ENCODE measurements at places on chromosomes 2 and 18.

- DNase-seq, result no peak
Measured at GRCh38 chr2:56449449-56449860, 265.7 kb downstream of the CCDC85A start.

GRCh38 chr18:76391038-76391437 lies 104.0 kb downstream of the ZNF516 start:
- DNase-seq, result no peak

DNA sequence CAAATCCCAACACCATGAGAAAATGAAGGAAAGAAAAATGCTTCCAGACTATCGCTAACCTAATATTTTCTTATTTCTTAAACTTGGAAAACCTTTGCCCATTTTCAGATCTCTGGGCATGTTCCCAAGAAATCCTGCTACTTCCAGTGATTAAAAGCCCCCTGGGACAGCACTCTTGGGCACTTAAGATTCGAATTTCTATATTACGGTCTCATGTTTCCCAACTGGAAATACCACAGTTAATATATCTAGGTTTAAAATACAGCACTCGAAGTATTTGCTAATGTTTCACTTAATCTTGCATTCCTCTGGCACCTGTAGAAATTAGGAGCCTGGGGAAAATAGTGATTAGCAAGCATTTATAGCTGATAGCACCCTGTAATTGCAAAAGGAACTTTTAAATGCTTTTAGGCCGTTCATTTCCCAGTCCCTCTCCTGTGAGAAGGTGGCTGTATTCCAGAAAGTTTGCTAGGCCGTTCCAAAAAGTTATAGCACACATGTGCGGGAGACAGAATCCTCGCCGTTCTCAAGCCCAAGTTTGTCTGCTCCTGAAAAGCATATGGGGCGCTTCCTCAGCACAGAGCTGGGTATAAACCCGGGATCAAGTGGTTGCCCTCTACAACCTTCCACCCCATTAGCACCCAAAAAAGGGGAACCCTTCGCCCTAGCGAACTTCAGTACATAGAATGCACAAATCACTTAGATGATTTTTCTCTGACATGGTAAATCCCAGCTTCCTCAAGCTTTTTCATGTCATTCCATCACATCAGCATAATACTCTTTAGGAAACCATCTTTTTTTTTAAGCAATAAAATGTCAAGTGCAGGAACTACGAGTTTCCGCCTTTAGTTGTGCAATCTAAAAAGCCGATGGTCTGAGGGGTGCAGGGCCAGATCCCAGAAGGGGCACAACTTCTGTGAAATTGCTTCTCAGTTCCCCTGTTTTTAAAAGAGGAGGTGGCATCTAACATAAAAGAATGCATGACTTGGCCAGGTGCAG lies 60.6 kb downstream of the DIPK1C start:
- DNase-seq, result no peak

DNA sequence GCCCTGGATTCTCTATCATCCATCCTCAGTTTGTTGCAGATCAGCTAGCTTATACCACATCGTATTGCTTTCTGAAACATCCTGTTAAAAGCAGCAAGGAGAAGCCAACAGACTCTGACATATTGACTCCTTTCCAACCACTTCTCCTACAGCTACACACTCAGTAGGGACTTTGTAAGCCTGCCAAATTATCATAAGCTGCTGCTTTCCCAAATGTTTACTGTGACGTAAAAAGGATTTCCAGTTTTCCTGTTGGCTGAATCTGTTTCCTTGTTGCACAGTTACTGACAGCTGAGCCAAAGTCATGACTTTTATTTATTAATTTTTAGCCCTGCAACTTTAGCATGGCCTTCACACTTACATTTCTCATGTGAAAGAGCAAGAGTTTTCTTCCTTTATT lies 294.3 kb downstream of the KCNJ3 start:
- no peak for DNase-seq

DNA sequence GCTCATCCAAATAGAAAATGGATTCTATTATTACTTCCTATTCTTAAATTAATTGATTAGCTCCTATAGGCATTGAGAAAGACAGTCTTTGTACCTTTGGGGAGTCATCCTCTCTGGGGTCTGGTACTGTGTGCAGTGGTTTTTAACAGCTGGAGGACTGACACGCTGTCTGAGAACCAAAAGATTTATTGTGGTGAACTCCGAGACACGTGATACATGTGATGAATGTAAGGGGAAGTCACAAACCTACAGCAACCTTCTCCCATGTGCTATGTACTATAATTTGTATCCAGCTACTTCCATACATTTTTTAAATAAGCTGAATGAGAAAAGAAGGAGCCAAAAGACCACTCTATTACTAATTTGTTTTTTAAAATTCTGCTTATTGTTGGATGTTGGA lies 133.7 kb downstream of the GALNT3 start:
- no peak for DNase-seq

All from AG20443 (cell line).